HFFc6 (cell line): ENCODE measurements at places on chromosomes 12 and 14.
A peak's percentile ranks its signal among the peaks of the same experiment; 100 is the strongest.

DNA sequence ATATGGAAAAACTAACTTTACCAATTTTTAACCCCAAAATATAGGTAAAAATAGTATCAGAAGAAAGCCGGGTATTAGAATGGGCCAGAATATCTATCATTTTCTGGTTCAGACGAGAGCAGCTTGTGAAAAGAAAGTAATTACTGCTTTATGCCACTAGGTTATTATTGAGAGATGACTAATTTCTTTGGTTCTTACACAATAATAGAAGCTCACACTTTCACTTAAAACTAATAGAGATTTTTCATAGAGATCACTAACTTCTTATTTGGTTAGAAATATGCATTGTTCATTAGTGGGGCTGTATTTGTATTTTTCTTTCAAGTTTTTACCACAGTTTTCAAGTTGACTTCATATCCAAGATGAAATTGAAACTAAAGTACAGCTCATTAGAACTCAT is 1241.2 kb upstream of the FLRT2 start:
- no peak for DNase-seq

DNA sequence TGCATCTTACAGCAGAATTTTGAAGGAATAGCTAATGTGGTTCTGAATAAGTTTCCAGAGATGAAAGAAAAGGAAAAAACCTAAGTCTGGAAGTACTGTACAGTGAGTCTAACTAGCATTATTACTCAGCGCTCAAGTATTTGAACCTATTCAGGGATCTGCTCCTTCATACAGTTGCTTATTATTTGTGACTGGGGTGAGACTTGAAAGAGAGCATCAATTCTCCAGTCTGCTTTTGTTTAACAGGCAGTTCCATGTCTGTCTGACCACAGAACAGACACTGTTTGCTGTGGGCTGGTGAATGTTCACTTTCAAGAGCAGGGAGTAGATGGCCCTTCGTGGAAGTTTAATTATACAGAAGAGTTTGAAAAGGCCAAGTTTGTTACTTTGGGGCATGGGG is 9.3 kb downstream of the ETV6 start:
- peak; percentile 85 for DNase-seq

GRCh38 chr12:92471551-92471950 is 231.2 kb upstream of the PLEKHG7 start:
- DNase-seq = no peak

GRCh38 chr14:39319381-39319780 is 85.7 kb downstream of the MIA2 start:
- no peak for DNase-seq

DNA sequence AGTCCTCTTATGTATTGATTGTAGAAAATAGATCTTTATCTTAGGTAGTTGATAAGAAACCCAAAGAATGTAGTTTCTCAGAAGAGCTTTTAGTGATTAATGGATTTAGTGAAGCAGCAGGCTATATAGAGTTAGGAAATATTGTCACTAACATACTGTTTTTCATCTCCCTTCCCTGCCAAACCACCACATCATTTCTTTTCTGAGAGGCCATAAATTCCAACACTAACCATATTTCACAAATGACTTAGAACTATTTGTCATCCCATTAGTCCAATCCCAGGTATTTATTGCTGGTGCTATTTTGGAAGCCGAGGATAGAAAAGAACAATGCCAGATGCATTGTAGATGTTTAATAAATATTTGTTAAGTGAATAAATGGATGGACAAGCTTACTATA is 185.7 kb downstream of the KICS2 start:
- peak; percentile 33 for DNase-seq

DNA sequence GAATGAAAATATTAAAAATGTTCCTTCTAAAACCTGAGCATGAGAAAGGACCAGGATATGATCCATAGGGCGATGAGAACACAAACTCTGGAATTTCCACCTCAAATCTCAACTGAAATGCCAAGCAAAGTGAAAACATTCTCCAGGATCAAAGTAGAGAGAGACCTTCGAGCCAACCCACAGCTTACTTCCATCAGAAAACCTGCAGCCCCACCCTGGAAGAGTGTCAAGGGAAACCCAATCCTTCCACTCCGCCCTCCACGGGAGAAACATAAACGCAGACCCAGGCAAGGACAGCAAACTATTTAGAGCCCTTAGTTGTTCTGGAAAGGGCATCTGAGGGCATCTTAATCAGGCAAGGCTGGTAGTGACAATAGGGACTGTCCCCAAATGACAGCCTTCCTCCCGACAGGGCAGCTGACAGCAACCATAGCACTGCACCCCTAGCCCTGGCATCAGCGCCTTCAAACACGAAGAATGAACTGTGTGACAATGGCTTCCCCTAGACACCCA is 21.8 kb downstream of the SLC15A4 start:
- DNase-seq = peak; percentile 45

DNA sequence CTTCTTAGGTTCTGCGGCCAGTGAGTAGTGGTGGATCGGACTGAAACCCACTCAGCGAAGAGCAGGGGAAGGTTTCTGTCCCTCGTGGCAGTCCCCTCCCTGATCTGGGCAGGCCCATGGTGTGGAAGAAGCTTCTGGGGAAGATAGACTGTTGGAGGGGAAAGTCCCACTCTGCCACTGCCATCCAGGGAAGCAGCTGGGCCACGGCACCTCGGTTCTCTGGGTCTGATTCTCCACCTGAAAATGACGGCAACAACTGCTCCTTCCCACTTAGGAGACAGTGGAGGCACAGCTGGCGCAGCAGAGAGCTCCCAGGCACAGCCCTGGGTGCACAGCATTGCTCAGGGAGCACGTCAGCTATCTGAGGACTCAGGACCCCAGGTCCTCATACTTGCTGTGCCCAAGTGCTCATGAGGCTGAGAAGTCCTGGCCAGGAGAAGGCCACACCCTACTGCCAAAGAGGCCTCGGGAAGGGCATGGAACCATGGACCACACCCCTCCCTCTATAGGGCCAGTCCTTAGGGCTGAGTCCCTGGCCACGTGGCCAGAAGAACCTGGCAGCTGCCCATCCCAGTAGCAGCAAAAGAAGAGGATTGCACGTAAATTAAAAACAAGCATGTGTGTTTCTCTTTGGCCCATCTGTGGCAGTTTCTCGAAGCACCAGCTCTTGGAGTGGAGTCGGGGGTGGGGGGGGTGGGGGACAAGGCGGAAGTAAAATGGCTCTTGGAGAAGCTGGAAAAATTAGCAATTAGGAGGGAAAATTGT is 85.3 kb upstream of the BCL11B start:
- no peak for DNase-seq

- DNase-seq = no peak
Measured at GRCh38 chr14:71358209-71358931, 451.1 kb downstream of the PCNX1 start.

- no peak for DNase-seq
Measured at GRCh38 chr12:57764662-57765002, 2.2 kb downstream of the CYP27B1 start.

- peak; percentile 94 for DNase-seq
Measured at GRCh38 chr14:103361867-103362266, 23.3 kb upstream of the MARK3 start.
